GM12864 (cell line): ENCODE measurements at places on chromosomes 5 and 9.

GRCh38 chr9:89420397-89421178 is 77.3 kb downstream of the SEMA4D start:
- no peak for DNase-seq

- no peak for DNase-seq
Measured at GRCh38 chr9:136423432-136424146, 13.1 kb downstream of the PMPCA start.

DNA sequence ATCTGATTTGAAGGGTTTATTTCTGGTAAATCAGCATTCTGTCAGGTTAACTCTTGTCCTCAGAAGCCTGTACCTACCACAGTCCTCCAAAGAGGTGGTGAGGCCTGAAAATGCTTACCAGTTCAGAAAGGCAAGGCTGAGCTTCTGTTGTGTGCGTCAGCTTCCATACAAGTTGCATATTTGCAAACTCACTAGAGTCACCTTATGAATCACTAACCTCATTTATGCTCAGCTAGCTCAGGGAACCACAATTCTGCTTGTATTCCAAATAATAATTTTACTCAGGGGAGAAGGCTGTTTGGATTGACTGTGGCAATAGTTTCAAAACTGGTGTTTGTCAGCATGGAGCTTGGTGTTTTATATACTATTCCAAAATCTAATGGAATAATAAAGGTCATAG is 355.1 kb upstream of the RFX3 start:
- no peak for DNase-seq

GRCh38 chr5:74316064-74316603 is 324.4 kb downstream of the ENC1 start:
- peak; percentile 16 for DNase-seq

DNA sequence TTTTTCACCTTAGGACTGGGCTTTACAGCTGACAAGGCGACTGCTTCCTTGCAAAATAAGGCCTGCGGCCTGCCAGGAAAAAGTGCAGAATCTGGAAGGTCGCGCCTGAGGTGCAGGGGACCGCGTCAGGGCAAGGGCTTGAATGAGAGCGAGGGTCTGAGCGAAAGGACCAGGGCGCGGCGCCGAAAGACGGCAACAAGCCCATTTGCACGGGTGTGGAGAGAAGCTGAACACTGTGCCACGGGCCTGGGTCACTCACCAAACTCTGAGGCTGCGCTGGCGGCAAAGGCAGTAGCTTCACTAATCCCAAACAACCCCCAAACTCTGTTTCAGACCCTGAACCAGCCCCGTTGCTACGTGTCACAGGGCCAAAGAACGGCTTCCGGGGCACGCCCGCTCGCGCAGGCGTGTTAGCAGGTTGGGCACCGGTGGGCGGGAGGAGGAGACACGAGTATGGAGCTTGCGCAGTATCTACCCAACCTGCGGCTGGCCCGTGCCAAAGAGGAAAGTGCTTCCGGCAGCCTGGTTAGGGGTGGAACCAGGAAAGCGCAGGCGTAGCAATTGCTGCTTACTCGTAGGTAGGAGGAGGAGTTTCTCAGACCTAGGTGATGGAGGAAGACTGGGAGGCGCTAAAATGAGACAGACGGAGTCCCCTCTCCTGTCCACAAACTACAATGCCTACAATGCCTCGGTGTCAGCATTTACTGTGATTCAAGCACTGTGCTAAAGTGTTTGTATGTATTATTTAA is at the start of the genes KCTD16 and YIPF5:
Gene KCTD16, plus strand, starts transcription at position 598 of the 749 bp plus-strand sequence.
Gene YIPF5, minus strand, starts transcription at position 384 of the 749 bp plus-strand sequence. CDS start 704 bp downstream, outside the sequence.
- peak; percentile 97 for DNase-seq

DNA sequence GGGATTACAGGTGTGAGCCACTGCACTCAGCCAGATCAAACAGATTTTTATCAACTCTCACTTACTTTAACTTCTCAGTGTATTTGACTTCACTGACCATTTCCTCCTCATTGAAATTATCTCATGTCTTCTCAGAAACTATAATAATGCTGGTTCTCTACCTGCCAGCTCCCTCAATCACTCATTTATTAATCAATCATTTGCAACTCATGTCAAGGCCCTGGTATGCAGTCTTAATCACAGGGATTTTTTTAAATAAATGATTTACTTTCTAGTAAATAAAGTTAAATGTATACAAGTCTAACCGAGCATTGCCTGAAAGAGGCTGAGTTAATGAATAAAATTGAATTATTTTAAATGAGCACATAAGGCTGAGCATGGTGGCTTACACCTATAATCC is 63.3 kb downstream of the PLPP1 start:
- DNase-seq: no peak

DNA sequence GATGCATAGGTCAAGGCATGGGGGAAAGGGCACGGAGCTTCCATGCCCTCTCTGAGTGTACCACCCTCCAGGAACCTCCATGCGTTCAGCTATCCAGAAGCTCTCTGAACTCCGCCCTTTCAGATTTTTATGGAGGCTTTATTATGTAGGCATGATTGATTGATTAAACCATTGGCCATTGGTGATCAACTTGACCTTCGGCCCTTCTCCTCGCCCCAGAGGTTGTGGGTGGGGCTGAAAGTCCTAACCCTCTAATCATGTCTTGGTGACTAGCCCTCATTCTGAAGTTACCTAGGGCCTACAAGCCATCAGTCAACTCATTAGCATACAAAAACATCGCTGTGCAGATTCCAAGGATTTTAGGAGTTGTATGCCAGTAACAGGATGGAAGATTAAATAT is 323.7 kb upstream of the KLF4 start:
- no peak for DNase-seq

GRCh38 chr9:109442716-109443115 is 55.4 kb downstream of the PTPN3 start:
- DNase-seq: no peak

- DNase-seq: no peak
Measured at GRCh38 chr5:34684281-34684979, 28.3 kb downstream of the RAI14 start.

- DNase-seq: no peak
Measured at GRCh38 chr9:104905931-104906330, 22.0 kb downstream of the ABCA1 start.

GRCh38 chr5:99272576-99272975 is 343.8 kb upstream of the CHD1 start:
- DNase-seq: no peak

GRCh38 chr5:111932628-111933027 is 175.6 kb upstream of the NREP start:
- no peak for DNase-seq
